AG09309 (cell line): ENCODE measurements at places on chromosomes 5 and 9.
A peak's percentile ranks its signal among the peaks of the same experiment; 100 is the strongest.

DNA sequence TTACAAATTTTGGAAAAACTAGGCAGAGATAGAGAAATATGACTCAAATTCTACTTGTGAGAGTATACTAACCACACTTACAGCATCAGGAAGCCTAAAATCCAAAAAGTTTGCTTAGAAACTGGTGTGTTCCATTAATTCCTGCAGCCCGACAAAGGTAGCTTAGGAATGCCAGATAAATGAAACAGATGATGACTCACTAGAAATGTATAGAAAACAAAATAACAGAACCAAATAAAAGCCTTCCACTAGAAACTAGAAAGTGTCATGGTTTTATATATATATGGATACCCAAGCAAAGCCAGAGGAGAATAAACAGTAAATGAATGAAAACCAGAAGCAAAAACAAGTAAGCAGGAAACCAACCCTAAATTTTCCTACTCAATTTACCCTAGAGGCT, 272.2 kb upstream of the PRDM9 start:
- DNase-seq: no peak

DNA sequence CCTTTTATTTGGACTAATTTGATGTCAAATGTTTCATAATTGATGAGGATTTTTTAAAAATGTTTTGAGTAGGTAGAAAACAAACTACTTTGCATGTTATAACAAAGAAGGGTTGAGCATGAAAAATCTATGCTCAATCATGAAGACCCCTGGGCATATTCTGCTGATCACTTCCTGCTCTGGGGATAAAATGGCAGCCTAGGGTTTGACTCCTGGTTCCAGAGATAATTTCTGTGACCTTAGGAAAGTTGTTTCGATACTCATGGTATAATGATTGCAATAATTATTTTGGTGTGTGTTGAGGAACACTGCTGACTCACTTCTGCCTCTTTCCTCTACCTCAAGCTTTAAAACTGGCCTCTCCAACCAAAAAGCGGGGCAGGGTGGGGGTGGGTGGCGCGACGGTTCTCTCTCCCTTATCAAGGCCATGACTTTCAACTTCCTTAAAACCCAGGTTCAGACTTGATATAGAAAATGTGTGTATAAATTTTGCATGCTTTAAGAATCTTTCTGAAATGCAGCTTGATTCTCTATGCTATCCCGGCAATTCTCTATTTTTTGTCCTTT, 6.0 kb upstream of the PIP5K1B start:
- DNase-seq: no peak

GRCh38 chr5:168409591-168410458, 76.4 kb upstream of the RARS1 start:
- peak; percentile 23 for DNase-seq

DNA sequence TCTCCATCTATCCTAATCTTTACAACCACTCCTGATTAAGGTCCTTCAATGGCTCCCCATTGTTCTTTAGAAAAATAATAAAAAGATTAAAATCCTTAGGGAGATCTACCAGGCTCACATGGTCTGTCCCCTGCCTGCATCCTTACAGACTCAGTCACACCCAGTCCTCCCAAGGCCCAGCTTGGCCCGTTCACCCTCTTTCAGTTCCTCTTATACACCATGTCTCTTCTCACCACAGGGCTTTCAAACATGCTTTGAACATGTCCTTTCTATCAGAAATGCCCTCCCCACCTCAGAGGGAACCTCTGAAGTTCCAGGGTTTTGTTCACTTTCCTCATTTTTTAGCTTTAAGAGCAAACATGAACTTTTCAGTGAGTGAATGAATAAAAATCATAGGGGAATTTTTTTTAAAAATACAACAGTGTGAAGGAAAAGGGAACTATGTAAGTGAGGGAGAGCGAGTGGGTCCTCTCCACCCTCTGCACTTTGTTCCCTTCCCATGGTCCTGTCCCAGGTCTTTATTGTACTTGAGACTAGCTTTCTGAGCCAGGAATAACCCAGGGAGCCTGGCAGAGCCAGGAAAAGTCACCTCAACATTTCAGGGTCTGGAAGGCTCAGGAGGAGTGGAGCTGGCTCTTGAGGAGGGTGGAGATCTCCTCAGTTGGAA, 55.3 kb downstream of the TRPC7 start:
- DNase-seq: no peak

DNA sequence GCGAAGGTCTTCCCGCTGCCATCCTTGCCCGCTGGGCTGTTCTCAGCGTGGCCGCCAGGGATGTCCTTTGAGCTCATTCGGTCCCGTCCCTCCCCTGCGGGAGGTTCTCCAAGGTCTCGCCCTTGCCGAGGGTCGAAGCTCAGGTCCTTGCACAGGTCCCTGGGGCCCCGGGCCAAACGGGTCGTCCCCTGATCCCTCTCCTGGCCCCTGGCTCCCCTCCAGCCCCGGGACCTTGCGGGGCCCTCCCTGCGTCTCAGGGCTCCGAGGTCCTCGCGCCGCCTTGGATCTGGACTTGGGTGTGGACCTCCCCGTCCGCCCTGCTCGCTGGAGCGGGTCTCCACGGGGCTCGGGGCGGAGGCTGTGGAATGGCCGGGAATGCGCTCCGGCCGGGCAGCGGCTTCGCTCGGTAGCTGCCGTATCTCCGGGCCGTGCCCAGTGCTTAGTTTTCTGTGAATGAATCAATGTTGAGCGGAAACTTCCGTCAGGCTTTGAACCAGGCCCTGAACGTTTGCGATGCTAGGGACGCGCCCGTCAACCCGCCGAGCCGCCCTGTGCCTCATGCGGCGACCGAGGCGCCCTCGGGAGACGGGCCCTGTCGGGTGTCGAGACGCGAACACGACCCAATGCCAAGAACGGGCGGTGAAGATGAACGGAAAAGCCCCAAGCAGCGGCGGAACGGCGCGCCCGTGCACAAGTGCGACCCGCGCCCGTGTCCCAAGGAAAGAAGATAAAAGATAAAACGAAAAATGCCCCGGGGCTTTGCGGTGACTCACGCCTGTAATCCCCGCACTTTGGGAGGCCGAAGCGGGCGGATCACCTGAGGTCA, 780 bp downstream of the RNU6ATAC start:
- DNase-seq: no peak

DNA sequence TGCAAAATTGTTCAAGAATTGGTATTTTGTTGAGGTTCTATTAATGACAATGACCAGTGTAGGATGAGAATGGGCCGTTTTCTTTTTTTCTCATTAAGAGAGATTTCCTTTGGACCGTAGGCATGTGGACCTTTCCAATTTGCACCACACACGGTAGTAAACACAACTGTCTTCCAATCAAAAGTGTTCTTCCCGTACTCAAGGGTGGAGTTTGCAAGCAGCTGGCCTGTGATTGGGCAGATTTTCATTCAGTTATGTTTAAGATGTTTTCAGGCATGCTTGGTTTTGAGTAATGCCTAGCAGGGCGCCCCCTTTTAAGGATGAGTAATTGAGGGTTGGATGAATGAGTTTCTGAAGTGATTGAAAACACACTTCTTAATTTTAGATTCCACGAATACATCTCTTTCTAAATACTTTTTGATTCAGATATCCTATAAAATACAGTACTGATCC, 2.5 kb downstream of the KDM3B start:
- DNase-seq: peak; percentile 79

GRCh38 chr5:14659821-14660607, 4.5 kb upstream of the OTULIN start:
- peak; percentile 34 for DNase-seq

- no peak for DNase-seq
Measured at GRCh38 chr9:3361689-3362392, 164.0 kb downstream of the RFX3 start.

DNA sequence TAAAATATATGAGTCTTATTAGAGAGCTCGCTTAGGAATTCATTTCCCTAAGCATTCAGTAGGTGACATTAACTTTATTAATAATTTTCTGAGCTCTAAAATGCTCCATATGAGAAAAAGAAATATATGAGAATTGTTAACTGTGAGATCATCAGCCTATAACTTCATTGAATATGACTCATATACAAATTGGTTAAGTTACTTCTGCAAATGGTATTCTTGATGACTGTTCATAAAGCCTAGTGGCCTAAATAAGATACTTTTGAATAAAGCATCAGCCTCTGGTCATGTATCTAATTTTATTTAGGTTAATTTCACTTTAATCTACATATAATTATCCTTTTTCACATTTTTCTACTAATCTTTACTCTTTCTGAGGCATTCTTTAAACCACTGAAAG, 710.2 kb upstream of the ACO1 start:
- no peak for DNase-seq

GRCh38 chr5:33827018-33827707, 64.6 kb downstream of the ADAMTS12 start:
- no peak for DNase-seq

DNA sequence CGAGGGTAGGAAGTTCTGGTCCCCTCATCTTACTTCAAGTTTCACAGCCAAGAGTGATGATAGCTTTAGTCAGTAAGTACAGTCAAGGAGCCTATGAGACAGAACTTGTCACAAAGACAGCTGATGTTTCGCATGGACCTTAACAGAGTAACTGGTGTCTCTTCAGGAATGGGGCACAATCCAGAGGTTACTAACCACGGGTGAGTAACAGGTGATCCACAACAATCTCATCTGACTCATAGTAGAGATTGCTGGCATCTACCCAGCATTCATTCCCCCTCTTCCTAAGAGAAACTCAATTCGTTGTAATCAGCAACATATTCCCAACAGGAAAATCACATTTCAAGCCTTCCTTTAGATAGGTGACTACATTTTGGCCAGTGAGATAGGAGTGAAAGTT, 126.7 kb downstream of the SNX18 start:
- no peak for DNase-seq

DNA sequence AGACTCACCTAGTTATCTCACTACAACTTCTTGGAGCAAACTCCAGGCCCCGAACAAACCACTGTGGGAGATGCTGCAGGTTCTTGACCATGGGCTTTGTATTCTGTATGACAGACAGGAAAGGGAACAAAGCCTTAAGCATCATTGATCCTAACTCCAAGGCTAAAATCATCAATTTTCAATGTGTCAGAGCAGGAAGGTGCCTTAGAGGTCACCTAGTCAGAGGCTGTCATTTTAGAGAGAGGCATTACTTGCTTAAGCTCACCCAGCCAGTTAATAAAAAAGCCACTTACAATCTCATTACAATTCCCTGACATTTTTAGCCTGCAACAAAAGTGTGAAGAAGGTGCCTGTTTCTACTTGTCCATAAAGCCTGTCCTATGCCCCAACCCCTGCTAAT, 272.7 kb downstream of the FAM114A2 start:
- DNase-seq: no peak

DNA sequence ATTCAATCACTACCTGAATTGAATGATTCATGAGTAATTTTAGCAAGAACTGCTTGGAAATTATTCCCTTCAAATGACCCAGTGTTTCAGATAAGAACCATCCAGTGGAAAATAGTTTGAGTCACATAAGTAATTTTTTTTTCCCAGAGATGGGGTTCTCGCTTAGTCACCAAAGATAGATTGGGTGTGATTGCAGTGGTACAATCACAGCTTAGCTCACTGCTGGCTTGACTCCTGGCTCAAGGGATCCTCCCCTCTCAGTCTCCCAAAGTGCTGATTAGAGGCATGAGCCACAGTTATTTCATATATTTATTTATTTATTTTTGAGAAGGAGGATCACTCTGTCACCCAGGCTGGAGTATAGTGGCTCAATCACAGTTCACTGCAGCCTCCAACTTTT, 574.5 kb upstream of the ARRDC3 start:
- peak; percentile 18 for DNase-seq

GRCh38 chr5:119470851-119471451, 18.7 kb downstream of the HSD17B4 start:
- DNase-seq: no peak
